ENCODE measurements at places on chromosomes 1 and 21.

DNA sequence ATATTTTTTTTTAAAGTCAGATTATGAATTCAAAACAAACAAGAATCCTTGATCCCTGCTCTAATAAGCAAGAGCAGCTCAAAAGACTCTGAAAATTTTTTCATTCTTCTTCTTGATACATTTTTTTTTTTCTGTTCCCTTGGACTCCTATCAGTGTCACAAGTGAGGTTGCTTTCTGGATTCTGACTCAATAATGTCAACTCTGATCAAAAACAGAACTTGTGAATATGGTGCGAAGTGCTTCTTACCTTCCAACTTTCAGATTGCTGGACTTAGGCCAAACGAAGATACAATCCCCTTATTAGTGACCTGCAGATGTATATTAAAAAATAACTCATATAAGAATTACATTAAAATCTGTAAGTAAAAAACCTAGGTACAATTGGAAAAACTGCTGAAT lies 136.1 kb downstream of the GPATCH2 start:
- DNase-seq = no peak

GRCh38 chr1:181482521-181483284 lies 614 bp upstream of the CACNA1E start:
- DNase-seq = no peak

GRCh38 chr1:219783605-219784235 lies 144.6 kb downstream of the SLC30A10 start:
- no peak for DNase-seq

DNA sequence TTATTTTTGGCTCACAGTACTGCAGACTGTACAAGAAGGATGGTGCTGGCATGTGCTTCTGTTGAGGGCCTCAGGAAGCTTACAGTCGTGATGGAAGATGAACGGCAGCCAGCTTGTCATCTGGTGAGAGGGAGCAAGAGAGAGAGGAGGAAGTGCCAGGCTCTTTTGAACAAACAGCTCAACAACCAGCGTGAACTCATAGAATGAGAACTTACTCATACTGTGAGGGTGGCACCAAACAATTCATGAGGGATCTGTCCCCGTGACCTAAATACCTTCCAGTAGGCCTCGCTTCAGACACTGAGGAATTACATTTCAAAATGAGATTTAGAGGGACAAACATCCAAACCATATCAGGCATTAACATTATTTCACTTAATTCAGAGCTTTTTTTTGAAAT lies 84.7 kb downstream of the PKN2 start:
- DNase-seq = no peak

DNA sequence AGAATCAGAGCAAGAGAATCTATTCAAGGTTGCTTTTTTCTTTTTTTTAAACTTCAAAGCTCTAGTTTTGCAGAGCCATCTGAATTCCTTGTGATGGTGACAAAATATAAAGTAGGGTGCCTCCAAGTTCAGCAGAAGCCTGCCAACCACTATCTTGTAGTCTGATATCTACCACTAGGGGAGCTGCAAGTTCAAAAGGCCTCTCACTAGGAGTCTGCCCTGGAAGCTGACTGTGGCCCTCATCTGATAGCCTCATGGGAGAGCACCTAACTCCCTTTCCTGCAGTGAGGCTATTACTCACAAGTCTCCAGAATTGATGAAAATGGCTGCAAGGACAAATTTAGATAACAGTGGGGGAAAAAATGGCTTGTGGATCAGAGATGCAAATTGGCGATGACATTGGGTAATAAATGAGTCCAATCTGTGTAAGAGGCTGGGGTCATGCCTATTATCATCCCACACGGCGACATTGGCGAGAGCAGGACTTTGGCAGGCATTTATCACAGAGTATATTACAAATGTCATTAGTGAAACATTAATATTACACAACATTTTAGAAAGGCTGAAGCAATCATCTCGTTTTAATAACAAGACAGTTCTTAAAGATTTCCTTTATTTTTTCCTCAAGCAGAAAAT lies 10.7 kb upstream of the ZP4 start:
- no peak for DNase-seq

DNA sequence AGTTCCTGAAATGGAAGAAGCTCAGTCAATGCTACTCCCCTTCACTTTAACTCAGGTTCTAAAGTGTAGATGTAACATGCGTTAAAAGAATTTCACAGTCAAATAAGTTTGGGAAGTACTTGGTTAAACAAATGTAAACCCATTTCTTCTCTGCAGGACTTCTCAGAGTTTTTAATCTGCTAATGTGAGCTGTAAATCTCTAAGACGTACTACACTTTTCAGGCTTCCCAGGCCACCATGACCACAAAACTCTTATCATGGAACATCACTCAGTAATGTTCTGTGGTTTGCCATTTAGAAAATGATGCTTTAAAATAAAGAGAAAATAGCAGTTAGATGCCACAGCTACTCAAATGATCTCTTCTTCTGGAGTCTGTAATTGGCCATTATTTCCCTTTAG lies 104.3 kb downstream of the HHIPL2 start:
- DNase-seq = no peak

DNA sequence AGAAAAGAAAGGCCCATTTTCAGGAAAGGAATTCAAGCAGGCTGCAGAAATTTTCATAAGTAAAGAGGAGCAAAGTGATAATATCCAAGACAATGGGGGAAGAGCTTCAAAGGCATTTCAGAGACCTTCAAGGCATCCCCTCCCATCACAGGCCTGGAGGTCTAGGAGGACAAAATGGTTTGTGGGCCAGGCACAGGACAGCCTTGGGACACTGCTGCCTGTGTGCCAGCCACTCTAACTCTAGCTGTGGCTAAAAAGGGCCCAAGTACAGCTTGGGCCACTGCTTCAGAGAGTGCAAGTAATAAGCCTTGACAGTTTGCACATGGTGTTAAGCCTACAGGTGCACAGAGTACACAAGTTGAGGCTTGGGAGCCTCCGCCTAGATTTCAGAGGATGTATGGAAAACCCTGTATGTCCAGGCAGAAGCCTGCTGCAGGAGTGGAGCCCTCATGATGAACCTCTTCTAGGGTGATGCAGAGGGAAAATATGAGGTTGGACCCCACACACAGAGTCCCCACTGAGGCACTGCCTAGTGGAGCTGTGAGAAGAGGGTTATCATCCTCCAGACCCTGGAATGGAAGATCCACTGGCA lies 51.8 kb upstream of the ZSWIM5 start:
- DNase-seq = no peak

GRCh38 chr1:214271174-214271858 lies 9.6 kb upstream of the SMYD2 start:
- DNase-seq = no peak

- no peak for DNase-seq
These were observed 370.6 kb downstream of the PTPRC start for GRCh38 chr1:199009447-199009846.

- DNase-seq = no peak
These were observed 94.5 kb downstream of the ROR1 start for GRCh38 chr1:63868268-63868781.

- no peak for DNase-seq
These were observed 24.3 kb upstream of the GRHL3 start for GRCh38 chr1:24294716-24295371.
